ENCODE measurements at places on chromosomes 4 and X.

DNA sequence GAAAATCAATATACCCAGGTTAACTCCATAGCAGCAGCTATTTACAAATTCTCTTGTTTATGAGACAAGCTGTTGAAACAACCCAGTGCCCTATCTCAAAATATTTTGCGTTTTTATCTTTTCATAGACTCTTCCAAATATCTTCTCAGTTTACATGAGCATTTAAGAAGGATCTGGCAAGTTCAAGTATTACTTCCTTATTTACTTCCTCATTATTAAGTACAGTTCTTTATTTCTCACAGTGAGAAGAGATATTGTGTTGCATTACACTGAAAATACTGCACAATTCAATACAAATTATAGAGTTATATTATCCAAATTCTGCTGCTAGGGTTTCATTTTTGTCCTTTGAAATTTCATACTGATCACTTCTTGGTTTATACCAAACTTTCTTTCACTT is 43.6 kb upstream of the UCP1 start:
- DNase-seq = no peak

- DNase-seq = no peak
These were observed 28.6 kb upstream of the BCORL1 start for GRCh38 chrX:129953881-129954280.

- DNase-seq = no peak
These were observed 24.3 kb downstream of the TRPC5 start for GRCh38 chrX:112058255-112058654.

DNA sequence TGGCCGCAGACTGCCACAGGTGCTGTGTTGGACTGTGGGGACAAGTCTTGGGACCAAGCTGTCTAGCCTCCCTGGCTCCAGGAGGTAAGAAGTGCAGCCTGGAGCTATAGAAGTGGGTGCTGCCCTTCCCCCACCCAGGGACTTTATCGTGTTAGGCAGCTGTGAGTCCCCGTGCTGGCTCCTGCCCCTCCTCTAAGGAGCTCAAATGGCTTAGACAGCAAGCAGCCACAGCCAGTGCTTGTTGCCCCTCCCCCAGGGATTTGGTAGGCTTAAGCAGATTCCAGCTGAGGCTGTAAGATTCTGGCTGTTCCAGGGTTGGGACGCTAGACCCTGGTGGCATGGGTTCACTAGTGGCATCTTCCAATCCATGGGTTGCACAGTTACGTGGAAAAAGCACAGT is 979.4 kb upstream of the PCDH10 start:
- DNase-seq = no peak

DNA sequence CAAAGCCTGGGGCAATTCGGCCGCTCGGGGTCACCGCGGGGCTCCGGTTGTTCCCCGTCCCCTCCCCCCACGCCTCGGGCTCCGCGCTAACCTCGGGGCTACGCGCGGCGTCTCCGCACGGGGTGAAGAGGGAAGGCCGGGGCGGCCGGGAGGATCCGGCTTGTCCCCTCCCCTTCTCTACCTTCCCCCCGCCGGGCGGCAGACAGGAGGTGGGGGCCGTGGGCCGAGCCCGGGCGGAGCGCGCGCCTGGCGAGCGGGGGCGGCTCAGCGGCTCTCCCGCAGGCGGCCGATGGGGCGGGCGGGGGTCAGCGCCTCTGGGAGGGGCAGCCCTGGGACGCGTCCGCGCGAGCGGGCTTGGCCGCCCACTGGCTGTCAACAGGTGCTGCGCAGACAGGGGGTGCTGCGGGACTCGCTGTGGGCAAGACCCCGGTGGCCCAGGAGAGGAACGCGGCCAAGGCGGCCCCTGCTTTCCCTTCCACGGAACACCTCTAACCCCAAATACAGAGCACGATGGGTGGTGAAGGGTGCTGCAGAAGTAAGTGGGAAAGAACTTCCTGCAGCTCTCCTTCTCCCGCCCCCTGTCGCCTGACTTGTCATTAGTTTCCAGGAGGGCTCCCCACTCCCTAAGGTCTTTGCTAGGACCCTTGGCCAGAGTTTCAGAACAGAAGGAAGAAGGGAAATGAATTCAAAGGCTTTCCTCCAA is at the start of gene PDGFC:
PDGFC (minus strand) TSS at position 124 of the 703 bp plus-strand sequence. CDS start 896 bp downstream, outside the sequence.
- DNase-seq = no peak

- DNase-seq = no peak
These were observed 148.4 kb upstream of the CLNK start for GRCh38 chr4:10832806-10833628.
